ENCODE measurements at places on chromosomes 4 and X. TPM values are rescaled to one million over a fixed set of nuclear protein-coding genes. Genes with fewer than 3 reads are reported as not detected.

- H3K36me3 ChIP-seq: peaks cover 2% of the 10 kb centered on the region
- peak overlapping the region; percentile 8 for H3K27ac ChIP-seq
- no peaks in the 10 kb centered on the region for H3K27me3 ChIP-seq
These were observed 16.1 kb upstream of the USO1 start for GRCh38 chr4:75708218-75708691.

- no peaks in the 10 kb centered on the region for H3K36me3 ChIP-seq
- no peaks in the 10 kb centered on the region for H3K4me1 ChIP-seq
- H3K27me3 ChIP-seq: no peaks in the 10 kb centered on the region
- no peak for DNase-seq
These were observed 487.0 kb downstream of the PDHA2 start for GRCh38 chr4:96326846-96327245.

GRCh38 chrX:27680726-27681125, 90.6 kb downstream of the DCAF8L2 start:
- H3K36me3 ChIP-seq: no peaks in the 10 kb centered on the region
- no peaks in the 10 kb centered on the region for H3K4me1 ChIP-seq
- H3K27me3 ChIP-seq: no peaks in the 10 kb centered on the region
- H3K27ac ChIP-seq: no peak overlapping the region
- H3K4me3 ChIP-seq: no peak overlapping the region

DNA sequence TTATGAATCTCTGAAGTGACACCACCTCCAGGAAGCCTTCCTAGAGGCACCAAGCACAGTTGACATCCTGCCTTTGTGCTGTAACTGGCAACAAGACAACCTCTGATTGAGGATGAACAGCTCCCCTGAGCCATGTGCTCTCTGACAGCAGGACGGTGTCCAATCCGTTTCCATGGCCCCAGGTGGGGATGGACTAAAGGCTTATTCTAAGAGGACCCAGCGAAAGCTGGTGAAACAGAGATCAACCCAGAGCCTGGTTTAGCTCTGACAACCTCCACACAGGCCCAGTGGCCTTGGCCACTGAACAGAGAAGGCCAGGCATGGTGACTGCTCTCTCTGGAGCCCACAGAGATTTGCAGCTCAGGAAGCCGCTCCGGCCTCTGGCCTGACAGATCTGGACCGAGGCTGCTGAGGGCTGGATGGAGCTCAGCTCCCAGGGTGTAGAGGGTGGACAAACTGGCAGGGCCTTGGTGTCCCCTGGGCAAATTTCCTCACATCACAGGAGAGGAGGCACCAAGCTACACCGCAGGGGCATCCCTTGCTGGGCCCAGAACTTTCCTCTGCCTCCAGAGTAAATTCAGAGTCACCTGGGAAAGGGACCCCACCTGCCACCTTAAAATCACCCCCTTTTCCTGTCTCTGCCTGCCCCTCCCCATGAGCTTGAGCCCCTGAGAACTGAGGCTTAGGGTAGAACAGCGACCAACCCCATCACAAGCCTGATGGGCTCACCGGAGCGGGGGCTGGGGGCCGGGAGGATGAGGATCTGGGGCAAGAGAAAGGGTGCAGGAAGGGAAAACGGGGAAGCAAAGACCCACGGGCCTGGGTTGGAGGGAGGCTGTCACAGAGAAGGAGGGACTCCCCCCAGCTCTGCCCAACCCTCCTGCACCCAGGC, 40.2 kb downstream of the HMX1 start:
- no peaks in the 10 kb centered on the region for H3K27me3 ChIP-seq
- H3K4me3 ChIP-seq: no peak overlapping the region
- no peak overlapping the region for H3K27ac ChIP-seq
- DNase-seq: no peak

- peaks cover 4% of the 10 kb centered on the region for H3K27me3 ChIP-seq
- no peak overlapping the region for H3K4me3 ChIP-seq
- H3K36me3 ChIP-seq: no peaks in the 10 kb centered on the region
These were observed 6.5 kb upstream of the GPR101 start for GRCh38 chrX:137040113-137040794.

- H3K36me3 ChIP-seq: no peaks in the 10 kb centered on the region
- H3K4me1 ChIP-seq: no peaks in the 10 kb centered on the region
These were observed 23.1 kb downstream of the XKRX start for GRCh38 chrX:100905620-100906019.

Gene FHL1
- 56.5 TPM for total RNA-seq
